ENCODE measurements at places on chromosomes 4 and X.

DNA sequence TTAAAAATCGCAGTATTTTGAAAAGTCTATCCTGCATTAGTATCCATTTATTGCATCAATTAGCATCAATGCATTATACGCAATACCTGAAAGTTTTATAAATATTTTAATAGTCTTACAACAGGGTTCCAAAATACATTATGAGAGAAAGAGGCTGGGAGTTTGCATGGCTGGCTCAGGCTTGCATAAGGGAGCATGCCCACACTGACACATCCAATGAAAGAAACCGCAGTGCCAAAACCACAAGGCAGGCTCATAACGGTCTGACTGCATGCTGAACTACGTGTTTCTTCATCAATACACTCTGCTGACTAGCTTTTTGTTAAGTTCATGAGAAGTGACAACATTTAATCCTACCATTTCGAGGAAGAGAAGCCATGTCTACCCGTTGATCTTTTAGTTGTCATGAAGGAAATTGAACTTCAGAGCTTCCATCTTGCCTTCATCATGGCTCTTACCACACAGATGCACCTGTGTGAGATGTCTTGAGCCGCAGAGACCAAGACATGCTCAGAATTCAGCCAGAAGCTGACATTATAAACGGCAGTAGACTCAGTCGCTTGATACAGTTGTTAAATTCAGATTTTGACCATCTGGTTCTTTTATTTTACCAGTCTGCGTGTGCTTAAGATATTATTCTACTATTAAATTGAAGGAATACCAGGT lies 168.8 kb upstream of the FRG1 start:
- DNase-seq, result no peak

DNA sequence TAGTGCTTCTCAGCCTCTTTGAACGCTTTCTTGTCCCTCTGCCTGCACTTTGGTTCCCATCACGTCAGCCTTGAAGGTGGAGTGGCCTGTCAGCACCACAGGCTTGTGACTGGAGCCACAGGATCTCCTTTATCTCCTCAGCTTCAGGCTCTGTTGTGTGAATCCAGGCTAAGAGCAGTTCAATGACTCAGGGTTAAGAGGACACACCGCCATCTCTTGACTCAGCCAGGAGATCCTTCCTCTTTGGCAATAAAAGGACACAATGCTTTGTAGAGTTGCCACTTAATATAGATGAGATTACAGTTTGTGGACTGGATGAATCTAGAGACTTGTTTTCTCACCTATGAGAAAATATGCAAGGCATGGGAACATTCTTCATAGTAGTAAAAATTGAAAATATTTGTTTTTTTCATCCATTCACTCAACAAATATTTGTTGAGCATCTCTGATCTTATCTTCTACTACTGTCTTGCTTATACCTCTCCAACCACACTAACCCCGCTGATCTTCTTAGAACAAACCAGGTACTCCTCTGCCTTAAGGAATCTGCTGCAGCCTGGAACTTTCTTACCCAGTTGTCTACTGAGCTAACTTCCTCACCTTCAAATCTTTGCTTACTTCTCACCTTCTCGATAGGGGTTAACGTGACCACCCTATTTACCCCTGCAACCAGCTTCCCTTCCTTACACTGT lies 62.3 kb downstream of the UCHL1 start:
- no peak for DNase-seq

DNA sequence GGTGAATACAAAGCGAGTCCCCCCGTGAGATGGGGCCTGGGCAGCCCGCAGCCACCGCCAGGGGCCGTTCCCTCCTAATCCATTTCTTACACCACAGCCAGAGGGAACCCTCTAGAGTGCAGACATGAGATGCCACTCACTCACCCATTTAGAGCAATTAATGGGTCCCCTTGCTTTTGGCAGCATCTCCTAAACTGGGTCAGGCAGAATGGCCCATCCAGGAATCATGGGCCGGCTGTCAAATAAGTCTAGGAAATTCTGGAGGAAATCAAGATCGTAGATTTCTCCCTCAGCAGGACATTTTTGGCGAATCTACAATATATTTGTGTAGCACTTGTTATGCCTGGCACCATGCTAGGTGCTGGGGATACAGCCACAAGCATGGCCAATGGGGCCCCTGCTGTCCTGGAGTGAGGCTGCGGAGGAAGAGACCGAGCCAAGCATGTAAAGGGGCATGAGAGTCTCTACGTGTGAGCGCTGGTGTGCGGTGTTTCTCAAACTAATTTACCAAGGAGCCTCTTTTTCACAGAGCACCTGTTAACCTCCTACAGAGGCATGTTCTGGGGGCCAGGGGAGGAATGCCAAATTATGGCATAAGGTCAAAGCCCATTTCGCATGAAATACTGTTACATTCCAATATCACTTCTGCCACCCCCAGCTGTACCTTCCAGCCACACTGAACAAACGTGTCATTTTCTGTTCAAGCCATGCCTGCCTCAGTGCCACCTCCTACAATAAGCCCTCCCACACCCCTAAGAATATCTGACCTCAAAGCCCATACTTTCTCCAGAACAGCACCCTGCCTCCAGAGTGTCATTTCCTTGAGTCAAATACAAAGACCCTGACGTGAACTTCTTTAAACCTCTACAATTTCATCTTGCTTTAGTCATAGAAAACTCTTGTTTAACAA lies 28.1 kb upstream of the JAKMIP1 start:
- DNase-seq, result peak; percentile 15

DNA sequence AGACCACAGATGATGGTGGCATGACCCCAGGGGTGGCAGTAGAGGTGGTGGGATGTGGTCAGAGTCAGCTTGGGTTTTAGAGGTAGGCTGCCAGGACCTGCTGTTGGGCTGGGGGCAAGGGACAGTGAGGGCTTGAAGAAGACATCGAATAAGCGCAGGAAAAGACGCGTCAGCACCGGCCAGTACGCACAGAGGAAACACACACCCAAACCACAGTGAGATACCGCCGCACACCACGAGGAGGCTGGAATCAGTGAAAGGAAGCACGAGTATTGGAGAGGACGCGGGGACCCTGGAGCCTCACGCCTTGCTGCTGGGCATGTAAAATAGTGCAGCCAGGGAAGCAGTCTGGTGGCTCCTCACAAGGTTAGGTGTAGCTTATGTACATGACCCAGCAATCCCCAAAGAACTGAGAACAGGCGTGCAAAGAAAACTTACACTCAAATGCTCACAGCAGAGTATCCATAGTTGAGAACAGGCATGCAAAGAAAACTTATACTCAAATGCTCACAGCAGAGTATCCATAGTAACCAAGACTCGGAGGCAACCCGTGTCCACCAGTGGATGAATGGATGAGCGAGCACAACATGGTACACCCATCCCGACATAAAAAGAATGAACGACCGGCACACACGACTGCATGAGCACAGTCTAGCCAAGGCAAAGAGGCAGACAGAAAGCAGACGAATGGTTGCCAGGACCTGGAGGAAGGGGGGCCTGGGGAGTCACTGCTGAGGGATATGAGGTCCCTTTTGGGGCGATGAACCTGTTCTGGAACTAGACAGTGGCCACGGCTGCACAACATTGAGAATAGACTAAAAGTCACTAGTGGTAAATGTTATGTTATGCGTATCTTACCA lies 13.3 kb downstream of the PDZD4 start:
- DNase-seq, result no peak

DNA sequence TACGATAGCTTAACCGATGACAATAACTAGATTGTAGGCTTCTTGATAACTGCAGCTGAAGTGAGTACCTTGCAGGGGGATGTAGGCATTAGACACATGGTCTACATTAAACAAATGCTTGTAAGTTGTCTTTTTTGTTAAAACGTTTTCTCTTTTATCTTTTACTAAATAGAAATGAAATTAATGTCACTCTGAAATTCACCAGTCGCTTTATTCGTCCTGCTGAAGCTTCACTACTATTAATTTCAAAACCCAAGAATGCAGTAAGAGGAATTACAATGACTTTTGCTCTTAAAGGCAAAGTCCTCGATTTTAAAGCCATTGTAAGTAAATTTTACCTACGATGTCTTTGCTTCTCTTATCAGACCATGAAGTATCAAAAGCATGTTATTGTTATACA lies 239.7 kb downstream of the CFAP47 start:
- DNase-seq, result no peak

- no peak for DNase-seq
Observed at GRCh38 chrX:13268874-13269273, 51.0 kb downstream of the ATXN3L start.

DNA sequence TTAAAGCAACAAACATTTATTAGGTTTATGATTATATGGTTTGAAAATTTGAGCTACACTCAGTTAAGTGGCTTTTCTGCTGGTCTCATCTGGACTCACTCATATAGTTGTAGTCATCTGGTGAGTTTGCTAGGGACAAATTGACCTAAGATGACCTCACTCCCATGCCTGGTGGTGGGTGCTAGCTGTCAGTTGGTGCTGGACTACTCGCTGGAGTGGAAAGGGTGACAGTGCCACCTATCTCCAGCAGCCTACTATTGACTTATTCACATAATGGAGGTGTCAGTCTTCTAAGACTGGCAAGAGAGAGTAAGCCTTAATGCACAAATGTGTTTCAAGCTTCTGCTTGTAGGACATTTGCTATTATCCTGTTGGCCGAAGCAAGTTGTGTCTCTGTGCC lies 88.2 kb downstream of the TASL start:
- DNase-seq, result no peak

GRCh38 chr4:123987408-123987807 lies 590.8 kb downstream of the SPRY1 start:
- no peak for DNase-seq

GRCh38 chrX:104324461-104325212 lies 69.9 kb upstream of the ESX1 start:
- DNase-seq, result no peak

GRCh38 chr4:3660086-3660927 lies 105.9 kb upstream of the ADRA2C start:
- DNase-seq, result no peak

- no peak for DNase-seq
Observed at GRCh38 chrX:150870029-150870428, 28.4 kb downstream of the CD99L2 start.

DNA sequence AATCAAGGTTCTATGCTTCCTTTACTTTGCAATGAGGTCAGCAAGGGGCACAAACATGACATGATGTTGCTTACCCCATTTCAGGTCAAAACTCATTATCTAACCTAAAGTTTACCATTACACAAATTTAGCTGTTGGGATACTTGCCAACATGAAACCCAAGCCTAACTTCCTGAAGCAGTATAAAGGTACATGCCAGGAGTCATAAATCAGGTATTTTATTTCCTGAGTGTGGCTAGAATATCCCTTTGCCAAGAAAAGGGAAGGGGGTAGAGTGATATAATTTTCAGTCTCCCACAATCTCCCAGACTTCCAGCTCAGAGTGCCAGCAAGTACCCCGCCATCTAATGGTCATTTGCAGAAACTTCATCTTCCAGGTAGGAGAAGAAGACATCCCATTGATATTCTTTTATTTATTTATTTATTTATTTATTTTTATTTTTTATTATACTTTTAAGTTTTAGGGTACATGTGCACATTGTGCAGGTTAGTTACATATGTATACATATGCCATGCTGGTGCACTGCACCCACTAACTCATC lies 136.6 kb downstream of the NEXMIF start:
- no peak for DNase-seq

GRCh38 chr4:67343199-67343598 lies 202.1 kb downstream of the CENPC start:
- DNase-seq, result no peak

DNA sequence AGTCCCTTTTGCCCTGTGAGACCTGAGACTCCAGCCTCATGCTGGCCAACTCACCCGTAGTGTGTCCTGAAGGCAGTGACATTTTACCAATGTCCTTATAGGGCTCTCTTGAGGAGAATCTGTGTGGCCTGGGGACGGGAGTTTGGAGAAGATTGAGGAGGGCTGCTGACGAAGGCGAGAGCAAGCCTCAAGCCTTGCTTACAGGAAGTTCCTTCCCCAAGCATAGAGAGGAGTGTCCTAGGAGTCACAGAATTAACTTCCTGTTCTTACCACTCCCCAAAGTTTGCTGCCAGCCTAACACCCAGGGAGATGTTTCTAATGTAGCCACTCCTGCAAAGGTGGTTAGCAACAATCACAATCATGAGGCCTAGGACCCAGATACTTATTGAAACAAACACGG lies at the start of gene NXF3:
TSS of gene NXF3 (minus strand) at position 202 of the 400 bp plus-strand sequence. CDS start at position 82, 120 bp downstream.
- DNase-seq, result no peak

DNA sequence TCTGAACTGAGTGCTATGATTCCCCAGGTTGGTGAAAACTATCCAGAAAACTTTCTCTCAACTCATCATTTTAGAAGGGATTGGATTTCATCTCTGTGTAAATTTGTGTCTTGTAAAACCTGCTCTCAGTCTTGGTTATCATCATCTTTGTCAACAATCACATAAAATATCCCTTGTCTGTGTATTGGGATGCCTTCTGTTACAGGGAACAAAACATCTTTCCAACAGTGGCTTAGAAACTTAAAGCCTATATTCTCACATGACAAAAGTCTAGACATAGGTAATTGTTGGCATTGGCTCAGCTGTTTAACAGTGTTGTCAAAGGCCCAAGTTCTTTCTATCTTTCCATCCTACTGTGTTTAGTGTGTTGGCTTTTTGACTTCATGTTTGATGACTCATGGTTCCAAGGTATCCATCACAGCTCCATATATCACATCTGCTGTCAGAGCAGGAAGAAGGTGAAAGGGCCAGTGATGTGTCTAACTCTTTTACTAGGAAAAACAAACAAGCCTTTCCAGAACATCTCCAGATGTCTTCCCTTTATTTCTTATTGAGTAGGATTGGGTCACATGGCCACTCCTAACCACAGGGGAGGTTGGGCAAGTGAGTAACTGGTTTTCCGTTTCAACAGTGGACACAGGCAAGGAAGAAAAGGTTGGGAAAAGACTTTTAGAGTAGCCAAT lies 65.0 kb downstream of the PHEX start:
- DNase-seq, result no peak

DNA sequence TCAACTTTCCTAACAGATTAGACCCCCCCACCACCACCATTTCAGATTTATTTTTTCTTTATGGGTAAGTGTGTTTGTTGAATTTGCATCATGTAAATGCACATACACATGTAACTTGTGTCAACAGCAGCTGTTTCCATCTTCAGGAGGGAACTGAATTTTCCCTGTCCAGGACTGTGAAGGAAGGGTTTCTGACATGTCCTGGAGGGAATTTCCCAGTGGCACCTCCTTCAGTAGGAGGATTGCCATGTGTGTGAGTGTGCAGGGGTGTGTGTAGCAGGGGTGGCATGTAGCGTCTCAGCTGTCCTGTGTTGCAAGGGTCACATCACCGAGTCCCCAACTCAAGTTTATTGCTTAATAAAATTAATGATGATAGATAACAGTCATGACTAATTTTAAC lies 19.7 kb downstream of the HERC6 start:
- DNase-seq, result no peak

DNA sequence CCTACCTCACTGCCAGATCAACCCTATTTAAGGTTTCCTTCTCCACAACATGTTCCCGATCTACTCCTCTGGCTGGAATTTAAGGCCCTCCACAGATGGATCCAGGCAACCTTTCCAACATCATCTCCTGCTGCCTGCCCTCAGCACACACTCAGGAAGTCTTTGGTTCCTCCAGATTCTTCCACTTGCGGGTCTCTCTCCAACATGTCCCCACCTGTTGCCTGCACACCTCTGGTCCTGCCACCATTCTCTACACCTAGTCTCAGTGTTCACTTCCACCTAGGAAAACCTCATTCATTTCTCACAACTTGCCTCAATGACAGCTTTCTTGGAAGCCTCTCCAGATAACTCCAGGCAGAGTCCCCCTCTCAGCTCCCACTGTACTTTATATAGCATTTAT lies 80.1 kb downstream of the RTL5 start:
- DNase-seq, result no peak

GRCh38 chr4:186144198-186144945 lies 39.9 kb downstream of the FAM149A start:
- DNase-seq, result peak; percentile 71

Data from H9 (cell line).